Neural crest cell (in vitro differentiated cells): ENCODE measurements at places on chromosomes 6 and 20. TPM values are rescaled to one million over a fixed set of nuclear protein-coding genes. Genes with fewer than 3 reads are reported as not detected.

- no peak overlapping the region for H3K27ac ChIP-seq
- H3K4me3 ChIP-seq = no peak overlapping the region
- no peaks in the 10 kb centered on the region for H3K4me1 ChIP-seq
- DNase-seq = no peak
- H3K36me3 ChIP-seq = no peaks in the 10 kb centered on the region
Measured at GRCh38 chr6:11944111-11944510, 68.0 kb upstream of the HIVEP1 start.

DNA sequence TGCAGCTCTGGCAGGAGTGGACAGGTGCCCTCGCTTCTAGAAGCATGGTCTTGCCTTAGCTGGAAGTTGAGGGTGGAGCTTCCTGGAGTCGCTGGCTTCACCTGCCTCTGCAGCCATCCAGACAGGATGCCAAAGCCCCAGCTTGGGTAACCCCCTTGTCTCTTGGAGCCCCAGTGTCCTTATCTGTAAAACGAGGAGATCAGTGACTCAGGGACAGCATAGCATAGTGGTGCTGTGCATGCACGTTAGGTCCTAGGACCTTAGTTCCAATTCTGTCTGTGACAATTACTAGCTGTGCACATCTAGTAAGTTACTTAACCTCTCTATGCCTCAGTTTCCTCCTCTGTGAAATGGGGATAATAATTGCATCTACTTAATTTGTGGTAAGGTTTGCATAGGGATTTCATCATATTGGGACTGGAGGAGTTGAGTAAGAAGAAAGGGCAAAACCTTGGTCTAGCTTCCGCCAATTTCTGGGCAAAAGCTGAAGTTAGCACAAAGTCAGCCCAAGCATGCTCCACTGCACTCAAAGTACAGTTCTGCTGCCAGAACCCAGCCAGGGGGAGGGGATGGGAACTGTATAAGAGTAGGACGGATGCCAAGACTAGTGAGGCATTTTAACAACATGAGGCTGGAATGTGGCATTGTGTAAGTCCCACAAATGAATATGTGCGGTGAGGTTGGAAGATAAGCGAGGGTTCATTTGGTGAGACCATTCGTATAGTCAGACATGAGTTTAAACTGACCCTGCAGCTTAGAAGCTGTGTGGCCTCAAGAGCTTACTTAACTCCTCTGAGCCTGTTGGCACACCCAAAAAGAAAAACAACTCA is 24.5 kb downstream of the TOX2 start:
- H3K36me3 ChIP-seq = no peaks in the 10 kb centered on the region
- no peaks in the 10 kb centered on the region for H3K4me1 ChIP-seq
- DNase-seq = no peak
- no peak overlapping the region for H3K27ac ChIP-seq
- H3K4me3 ChIP-seq = no peak overlapping the region

The PCIF1 gene
- 36.4 and 36.5 TPM in 2 replicates for total RNA-seq

The CNBD2 gene
- 5.6 and 7.4 TPM in 2 replicates for total RNA-seq

DNA sequence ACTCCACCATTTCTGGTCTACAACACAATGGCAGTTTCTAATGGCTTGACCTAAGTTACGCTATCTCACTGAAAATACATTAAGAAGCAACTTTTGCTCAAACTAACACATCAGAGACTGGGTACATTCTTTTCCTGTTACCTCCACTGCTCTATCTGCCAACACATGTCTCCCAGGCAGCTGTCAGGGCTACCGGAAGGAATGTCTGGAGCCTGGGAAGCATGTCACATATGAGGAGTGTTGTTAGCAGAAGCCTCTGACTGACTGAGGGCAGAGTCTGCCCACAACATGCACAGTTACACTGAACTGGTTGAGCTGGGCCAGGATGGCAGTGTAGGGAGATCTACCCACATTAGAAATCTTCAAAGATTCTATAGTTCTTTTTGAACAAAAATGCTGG is 264.5 kb downstream of the KIF16B start:
- H3K4me1 ChIP-seq = no peaks in the 10 kb centered on the region
- DNase-seq = no peak
- no peak overlapping the region for H3K4me3 ChIP-seq
- H3K27me3 ChIP-seq = no peaks in the 10 kb centered on the region
- no peak overlapping the region for H3K27ac ChIP-seq
- peaks cover 11% of the 10 kb centered on the region for H3K36me3 ChIP-seq
